ENCODE measurements at places on chromosomes 6 and 20.

GRCh38 chr6:137862419-137863090 is 4.5 kb upstream of the TNFAIP3 start:
- no peak for DNase-seq

DNA sequence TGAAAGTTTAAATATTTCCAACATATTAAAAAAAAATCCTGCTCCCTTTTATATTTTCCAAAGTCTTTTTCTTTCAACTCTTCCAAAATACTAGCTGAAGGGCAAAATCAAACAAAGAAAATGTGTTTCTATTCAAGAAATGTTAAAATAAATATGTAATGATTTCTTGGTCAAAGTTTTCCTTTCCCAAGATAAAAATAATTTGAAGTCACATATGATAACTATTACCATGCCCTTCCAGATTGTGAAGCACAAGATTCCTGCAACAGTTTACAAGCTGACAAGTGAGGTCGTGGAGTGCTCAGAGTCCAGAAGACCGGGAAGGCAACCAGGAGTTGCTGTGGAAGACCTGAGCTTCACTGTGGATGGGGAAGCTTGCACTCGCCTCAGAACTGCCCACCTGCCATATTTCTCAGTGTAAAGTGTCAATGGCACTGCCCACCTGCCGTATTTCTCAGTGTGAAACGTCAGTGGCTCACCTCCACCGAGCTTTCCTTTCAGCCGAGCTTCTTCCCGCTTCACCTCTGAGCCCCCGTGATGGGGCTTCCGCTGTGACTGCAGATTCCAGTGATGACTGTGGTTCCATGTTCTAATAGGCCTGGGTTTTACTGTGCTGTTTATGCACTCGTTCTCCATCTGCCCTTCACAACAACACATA is 160.5 kb downstream of the THBS2 start:
- DNase-seq, result no peak

GRCh38 chr20:90651-91050 is 3.2 kb downstream of the DEFB125 start:
- no peak for DNase-seq

GRCh38 chr20:51757226-51757625 is 11.0 kb downstream of the ATP9A start:
- no peak for DNase-seq

DNA sequence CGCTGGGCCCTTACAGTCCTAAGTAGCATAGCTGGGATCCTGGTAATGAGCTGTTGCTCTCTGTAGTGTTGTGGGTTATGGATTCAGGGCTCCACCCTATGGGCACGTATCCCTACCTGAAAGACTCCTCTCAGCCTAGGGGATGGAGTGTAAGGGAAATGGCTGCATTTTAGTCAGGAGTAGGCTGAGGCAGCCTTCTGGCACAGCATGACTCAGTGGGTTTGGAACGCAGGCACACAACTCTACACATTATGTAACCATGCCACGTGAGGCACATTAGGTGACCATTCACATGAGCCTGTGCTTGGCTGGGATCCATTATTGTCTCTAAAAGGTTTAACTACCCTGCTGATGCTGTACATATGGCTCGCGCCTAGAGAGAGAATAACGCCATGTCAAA is 27.8 kb downstream of the HDDC2 start:
- no peak for DNase-seq

DNA sequence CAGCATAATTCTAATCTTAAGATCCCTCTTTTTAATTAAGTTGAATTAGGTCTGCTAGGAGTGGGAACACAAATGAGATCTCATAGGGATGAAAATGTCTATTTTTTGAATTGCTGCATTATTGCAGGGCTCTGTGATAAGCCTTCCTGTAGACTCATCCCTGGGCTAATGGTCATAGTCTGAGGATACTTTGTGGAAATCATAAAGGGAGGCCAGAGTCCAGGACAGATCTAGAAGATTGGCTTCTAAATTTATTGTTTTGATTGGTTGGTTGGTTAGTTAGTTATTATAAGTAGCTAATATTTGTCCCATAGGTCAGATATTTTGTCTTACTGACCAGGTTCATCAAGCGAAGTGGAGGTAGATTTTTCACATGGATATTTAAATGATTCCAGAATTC is 142.3 kb downstream of the AKAP7 start:
- no peak for DNase-seq

DNA sequence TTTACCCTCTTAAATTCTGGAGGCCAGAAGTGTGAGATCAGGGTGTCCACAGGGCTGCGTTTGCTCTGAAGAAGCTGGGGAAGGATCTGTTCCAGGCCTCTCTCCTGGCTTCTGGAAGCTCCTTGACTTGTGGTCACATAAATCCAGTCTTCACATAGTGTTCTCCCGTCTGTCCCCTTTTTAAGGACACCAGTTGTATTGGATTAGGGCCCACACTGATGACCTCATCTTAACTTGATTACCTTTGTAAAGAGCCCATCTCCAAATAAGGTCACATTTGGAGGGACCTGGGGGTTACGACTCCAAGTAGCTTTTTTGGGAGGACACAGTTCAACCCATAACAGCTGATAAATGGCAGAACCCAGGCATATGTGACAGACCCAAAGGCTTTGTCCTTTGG is 20.0 kb upstream of the WFDC2 start:
- DNase-seq, result no peak

- DNase-seq, result no peak
Observed at GRCh38 chr20:18428490-18429173, 38.2 kb downstream of the DZANK1 start.

- DNase-seq, result no peak
Observed at GRCh38 chr6:90315354-90315950, 18.8 kb upstream of the BACH2 start.

DNA sequence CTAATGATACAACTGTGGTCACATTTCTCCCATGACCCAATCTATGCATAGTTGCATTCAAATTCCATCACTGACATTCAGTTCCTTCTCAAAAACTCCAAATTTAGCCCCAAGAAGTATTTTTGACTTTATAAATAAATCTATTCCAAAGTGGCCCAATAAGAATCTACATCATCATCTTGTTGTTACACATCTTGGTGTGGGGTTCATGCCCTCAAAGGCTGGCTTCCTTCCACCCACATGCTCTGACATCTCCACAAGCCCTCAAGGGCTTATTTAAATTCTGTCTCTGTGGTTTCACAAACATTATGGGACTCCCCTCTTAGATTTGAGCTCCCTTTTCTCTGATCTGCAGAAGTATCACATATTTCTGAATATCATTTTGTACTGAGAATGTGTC is 585.3 kb upstream of the BTBD3 start:
- DNase-seq, result no peak

DNA sequence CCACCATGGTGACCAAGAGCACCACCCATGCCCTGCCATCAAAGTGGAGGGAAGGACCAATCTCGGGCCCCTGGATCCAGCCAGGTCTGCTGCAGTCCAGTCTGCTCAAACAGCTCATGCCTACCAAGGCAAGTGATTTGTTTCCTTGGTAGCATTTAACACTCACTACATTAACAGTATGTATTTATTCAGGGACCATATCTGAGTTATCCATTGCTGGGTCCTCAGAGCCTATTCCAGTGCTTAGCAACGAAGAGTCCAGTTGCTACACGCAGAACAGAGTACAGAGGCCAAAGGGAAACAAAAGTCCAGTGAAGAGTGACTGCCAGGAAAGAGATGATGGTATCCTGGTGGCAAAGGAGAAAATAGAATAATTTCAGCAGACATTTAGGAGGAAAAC is 352.2 kb downstream of the PTPRT start:
- no peak for DNase-seq

GRCh38 chr20:33676121-33676520 is 1.9 kb upstream of the NECAB3 start:
- DNase-seq, result no peak

GRCh38 chr6:35072698-35073055 is 68.5 kb downstream of the TCP11 start:
- no peak for DNase-seq

- no peak for DNase-seq
Observed at GRCh38 chr6:30821862-30822784, 62.2 kb upstream of the DDR1 start.
